ENCODE measurements at places on chromosomes 7 and 10. TPM values are rescaled to one million over a fixed set of nuclear protein-coding genes. Genes with fewer than 3 reads are reported as not detected.

DNA sequence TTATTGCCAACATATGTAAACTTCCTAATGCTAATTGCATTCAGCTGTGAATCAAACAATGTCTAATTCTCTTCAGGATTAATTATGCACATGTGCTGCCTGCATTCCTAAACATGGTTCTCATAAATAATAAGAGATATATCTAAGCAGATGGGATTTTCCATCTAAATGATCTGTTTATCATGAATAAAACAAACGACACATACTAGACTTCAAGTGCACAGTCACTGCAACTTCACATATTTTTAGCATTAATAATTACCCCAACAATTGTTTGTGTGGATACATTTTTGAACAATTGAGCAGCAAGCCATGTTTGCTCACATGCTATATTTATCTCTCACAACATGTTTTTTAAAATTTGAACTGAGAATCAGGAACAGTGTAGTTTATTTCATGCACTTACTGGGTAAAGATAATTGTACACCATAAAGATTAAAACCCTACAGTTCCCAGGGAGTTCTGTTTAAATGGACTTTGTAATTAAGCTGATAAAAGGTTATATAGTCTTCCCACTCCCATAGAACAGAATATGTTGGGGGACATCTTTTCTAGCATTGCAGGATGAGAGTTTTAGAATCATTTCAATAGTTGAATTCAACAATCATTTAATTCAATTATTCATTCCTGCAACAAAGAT is 378.5 kb downstream of the MDFIC start:
- no peak overlapping the region for H3K27ac ChIP-seq
- no peaks in the 10 kb centered on the region for H3K36me3 ChIP-seq
- H3K27me3 ChIP-seq, result no peaks in the 10 kb centered on the region
- H3K4me3 ChIP-seq, result no peak overlapping the region
- no peaks in the 10 kb centered on the region for H3K4me1 ChIP-seq

The TRIL gene
- polyA plus RNA-seq, result 0.38 TPM

DNA sequence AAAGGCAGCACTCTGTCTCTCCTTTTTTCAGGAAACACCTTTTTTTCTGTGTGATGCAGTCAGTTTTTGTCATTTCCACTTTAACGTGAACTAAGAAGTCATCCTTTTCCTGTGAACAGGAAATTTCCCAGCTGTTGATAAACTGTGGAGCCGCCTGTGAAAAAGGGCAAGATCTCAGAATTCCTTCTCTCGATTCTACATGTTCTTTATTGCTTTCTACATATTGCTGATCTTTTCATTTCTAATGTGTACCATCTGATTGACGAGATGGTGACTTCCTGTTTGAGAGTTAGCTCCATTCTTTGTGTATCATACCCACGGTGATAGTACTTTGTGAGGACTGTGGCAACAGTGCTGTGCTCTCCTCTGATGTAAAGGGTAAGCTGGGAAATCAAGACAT is 50.4 kb downstream of the ADD3 start:
- DNase-seq, result no peak
- no peaks in the 10 kb centered on the region for H3K27me3 ChIP-seq

DNA sequence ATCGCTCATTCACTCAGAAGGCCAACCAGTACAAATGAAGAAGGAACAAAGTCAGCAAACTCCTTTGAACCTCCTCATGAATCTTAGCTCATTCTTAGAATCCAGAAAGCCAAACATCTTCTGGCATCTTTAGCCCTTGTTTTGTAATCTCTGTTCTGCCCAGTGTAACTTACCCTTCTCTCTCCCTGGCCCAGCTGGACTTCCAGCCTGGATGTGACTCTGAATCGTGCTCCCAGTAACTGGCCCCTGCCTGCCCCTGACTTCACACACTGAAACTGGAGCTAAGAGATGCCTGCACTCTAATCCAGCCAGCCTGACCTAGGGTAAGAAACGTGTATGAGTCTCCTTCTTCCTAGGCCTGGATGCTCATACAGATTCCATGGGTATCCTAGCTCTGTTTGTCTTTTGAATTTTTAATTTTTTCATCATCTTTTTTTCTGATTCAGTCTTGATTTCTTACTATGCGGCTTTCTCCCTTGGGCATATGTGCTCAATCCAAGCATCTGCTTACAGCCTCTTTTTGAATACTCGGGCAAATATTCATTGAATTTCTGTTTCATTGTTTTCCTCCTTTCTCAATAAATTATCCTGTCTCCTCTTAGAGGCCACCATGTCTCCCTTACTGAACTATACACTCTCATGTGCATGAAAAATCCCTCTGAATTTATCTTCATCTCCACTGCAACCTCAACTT is 845.6 kb upstream of the AUTS2 start:
- H3K4me3 ChIP-seq, result no peak overlapping the region
- no peaks in the 10 kb centered on the region for H3K27me3 ChIP-seq
- H3K4me1 ChIP-seq, result no peaks in the 10 kb centered on the region
- DNase-seq, result no peak

DNA sequence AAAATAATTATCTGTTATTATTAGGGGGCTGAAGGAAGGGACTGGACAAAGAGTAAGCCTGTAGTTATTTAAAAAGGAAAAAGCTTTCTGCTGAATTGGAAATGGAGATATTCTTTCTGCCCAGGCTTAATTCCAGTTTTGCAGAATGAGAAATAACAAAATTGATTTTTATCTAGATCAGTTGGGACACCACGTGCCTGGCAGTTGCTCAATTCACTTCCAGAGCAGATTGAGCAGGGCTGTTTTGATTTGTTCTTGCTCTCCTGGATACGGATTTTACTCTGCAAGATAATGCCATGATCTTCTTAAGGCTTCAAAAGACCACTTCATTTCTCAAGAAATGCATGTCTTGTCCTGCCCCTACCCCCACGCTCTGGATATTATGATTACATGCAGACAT is 524.3 kb downstream of the TCERG1L start:
- no peaks in the 10 kb centered on the region for H3K4me1 ChIP-seq
- no peak for DNase-seq
- H3K27me3 ChIP-seq, result no peaks in the 10 kb centered on the region

GRCh38 chr7:3922175-3922635 is 621.2 kb downstream of the SDK1 start:
- peak overlapping the region; percentile 54 for H3K4me3 ChIP-seq
- H3K27me3 ChIP-seq, result no peaks in the 10 kb centered on the region
- peak overlapping the region; percentile 73 for H3K27ac ChIP-seq
- H3K4me1 ChIP-seq, result no peaks in the 10 kb centered on the region
- H3K36me3 ChIP-seq, result no peaks in the 10 kb centered on the region

The H2AZ2 gene
- 66.5 TPM for polyA plus RNA-seq

DNA sequence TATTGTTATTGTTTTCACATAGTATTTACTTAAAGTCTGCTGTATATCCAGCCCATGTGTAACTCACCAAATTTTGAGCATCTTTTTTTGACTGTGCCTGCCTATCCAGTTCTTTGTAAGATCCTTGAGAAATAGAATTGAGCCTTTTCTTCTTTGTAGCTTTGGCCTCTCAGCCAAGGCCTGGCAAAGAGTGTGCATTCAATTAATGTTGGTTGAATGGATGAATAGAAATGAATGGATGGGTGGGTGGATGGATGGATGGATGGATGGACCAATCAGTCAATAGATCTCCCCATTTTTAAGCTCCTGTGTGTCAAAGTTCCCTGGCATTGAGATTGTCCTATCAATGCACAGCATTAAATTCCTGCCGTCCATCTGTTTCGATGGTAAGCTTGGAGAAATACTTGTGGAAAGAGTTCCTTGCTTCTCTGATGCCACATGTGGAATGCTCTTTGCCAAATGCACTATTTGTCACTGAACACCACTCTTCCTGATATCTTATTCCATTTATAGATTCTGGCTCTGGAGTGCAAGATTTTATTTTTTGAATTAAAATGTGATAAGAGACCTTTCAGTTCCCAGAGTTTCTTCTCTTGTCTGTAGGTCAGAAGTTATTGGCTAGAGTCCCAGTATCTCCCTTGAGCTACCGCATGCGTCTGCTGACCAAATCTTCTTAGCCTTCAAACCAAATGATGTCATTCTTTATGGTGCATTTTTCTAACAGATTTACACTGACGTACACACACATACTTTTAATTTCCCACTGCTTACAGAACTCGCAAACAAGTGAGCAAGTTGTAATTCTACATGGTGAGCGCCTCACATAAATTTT is 20.7 kb upstream of the ADRB1 start:
- no peak overlapping the region for H3K27ac ChIP-seq
- H3K4me1 ChIP-seq, result no peaks in the 10 kb centered on the region
- DNase-seq, result no peak
- no peak overlapping the region for H3K4me3 ChIP-seq
- H3K27me3 ChIP-seq, result no peaks in the 10 kb centered on the region

DNA sequence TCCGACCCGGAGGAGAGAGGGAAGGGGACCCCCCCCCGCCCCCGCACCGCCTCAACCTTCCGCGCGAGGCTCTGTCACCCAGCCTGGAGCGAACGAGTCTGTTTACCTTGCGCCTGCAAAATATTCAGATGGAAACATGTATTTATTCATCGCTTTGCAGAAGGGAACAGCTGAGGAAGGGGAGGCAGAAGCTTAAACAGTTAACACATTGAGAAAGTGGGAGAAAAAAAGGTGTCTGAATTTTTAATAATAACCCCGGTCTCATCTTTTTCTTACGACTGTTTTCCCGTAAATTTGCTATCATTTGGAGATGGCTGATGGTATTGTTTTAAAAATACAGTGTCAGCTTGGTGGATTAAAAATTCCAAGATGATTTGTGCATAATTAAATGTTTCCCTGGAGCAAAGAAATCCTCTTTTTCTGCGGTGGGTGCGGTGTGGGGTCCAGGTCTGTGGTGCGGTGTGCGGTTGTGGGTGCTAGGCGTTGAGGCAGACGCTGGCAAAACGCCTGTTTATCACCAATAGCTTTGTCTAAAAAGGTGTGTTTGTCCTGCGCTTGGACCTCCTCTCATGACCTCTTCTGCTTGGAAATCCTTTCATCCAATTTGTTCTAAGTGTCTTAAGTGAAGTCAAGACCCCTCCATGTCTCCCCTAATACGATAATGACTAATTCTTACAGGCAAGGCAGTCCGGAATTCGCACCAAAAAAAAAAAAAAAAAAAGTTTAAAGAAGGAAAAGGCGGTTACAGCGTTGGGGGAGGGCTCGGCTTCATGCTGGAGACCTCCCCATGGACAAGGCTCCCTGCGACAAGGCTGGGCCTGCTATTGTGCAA is 1.6 kb downstream of the UNCX start:
- H3K36me3 ChIP-seq, result no peaks in the 10 kb centered on the region
- peaks cover 8% of the 10 kb centered on the region for H3K4me1 ChIP-seq
- no peak overlapping the region for H3K27ac ChIP-seq
- DNase-seq, result no peak

- no peaks in the 10 kb centered on the region for H3K4me1 ChIP-seq
- no peaks in the 10 kb centered on the region for H3K36me3 ChIP-seq
- H3K27ac ChIP-seq, result no peak overlapping the region
These were observed 245.5 kb upstream of the TCERG1L start for GRCh38 chr10:131556897-131557495.

The PDCD11 gene
- 34.0 TPM for polyA plus RNA-seq

The CALML3 gene
- polyA plus RNA-seq, result 0.03 TPM

- no peaks in the 10 kb centered on the region for H3K27me3 ChIP-seq
- no peaks in the 10 kb centered on the region for H3K36me3 ChIP-seq
- H3K27ac ChIP-seq, result no peak overlapping the region
- H3K4me3 ChIP-seq, result no peak overlapping the region
- peaks cover 20% of the 10 kb centered on the region for H3K4me1 ChIP-seq
- no peak for DNase-seq
These were observed 558.8 kb upstream of the GALNT17 start for GRCh38 chr7:70573071-70573661.

The KIF5B gene
- polyA plus RNA-seq, result 46.5 TPM

The TMEM184A gene
- 1.1 TPM for polyA plus RNA-seq

The LRGUK gene
- polyA plus RNA-seq, result not detected

DNA sequence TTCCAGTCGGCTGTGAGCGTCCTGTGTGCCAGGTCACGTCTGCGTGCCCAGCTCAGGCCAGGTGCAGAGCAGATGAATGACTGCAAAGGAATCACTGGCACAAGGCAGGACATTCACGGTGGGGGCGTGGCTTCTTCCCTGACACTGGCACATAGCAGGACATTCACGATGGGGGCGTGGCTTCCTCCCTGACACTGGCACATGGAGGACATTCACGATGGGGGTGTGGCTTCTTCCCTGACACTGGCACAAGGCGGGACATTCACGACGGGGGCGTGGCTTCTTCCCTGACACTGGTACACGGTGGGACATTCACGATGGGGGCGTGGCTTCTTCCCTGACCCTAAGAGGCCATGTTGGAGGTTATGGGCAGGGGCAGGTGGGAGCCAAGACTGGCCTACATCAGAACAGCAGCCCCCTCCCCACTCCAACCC is 64.3 kb downstream of the MYL10 start:
- H3K27me3 ChIP-seq, result no peaks in the 10 kb centered on the region
- H3K36me3 ChIP-seq, result no peaks in the 10 kb centered on the region
- no peaks in the 10 kb centered on the region for H3K4me1 ChIP-seq
- DNase-seq, result peak; percentile 66
- no peak overlapping the region for H3K4me3 ChIP-seq

The PEX1 gene
- 6.7 TPM for polyA plus RNA-seq

The C10orf95 gene
- polyA plus RNA-seq, result 0.01 TPM

DNA sequence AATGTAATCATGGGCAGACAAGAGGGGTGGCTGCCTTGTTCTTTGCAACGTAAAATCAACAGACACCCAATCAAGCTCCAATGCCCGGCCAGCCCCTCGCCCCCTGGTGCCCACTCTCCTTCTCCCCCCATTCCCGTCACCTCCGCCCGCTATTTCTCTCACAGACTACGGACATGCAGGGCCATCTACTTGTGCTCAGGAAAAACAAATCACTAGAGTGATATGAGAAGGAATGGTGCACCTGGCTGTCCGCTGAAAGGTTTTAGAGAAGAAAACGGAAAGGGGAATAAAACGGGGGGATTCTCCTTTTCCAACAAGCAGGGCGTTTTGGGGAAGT is 396 bp downstream of the GRM8 start:
- H3K4me3 ChIP-seq, result peak overlapping the region; percentile 83
- DNase-seq, result no peak
- H3K4me1 ChIP-seq, result peaks cover 9% of the 10 kb centered on the region
- H3K27me3 ChIP-seq, result peaks cover 12% of the 10 kb centered on the region
- H3K27ac ChIP-seq, result no peak overlapping the region
- no peaks in the 10 kb centered on the region for H3K36me3 ChIP-seq

DNA sequence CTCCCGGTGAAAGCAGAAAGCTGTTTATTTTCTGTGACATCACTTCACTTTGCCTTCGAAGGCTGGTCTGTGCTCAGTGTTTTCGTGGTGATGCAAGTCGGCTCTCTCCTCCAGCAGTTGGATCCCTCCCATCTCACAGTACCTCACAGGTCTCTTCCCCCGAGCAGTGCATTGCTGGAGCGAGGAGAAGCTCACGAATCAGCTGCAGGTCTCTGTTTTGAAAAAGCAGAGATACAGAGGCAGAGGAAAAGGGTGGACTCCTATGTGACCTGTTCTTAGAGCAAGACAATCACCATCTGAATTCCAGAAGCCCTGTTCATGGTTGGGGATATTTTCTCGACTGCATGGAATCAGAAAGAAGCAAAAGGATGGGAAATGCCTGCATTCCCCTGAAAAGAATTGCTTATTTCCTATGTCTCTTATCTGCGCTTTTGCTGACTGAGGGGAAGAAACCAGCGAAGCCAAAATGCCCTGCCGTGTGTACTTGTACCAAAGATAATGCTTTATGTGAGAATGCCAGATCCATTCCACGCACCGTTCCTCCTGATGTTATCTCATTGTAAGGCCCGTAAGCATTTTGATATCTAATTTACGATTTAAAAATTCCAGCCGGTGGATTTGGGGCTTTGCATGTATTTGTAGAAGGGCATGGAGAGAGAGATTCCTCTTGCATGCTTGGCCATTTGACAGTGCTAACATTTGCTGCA is at the start of gene LGI1:
LGI1 (plus strand) TSS at position 136 of the 707 bp plus-strand sequence; CDS start at position 345, 209 bp downstream.
- no peak for DNase-seq
- H3K27ac ChIP-seq, result peak within 1 kb of the TSS; percentile 58
- no peaks in the 10 kb centered on the region for H3K27me3 ChIP-seq
- no peaks in the 10 kb centered on the region for H3K36me3 ChIP-seq
- H3K4me3 ChIP-seq, result peak within 1 kb of the TSS; percentile 54

The EPO gene
- not detected for polyA plus RNA-seq
